Stomach (tissue), 19 donors: ENCODE measurements at places on chromosomes 3 and 15.

- no peak for DNase-seq
These were observed 238.6 kb downstream of the MEX3B start for GRCh38 chr15:81807186-81807585.

DNA sequence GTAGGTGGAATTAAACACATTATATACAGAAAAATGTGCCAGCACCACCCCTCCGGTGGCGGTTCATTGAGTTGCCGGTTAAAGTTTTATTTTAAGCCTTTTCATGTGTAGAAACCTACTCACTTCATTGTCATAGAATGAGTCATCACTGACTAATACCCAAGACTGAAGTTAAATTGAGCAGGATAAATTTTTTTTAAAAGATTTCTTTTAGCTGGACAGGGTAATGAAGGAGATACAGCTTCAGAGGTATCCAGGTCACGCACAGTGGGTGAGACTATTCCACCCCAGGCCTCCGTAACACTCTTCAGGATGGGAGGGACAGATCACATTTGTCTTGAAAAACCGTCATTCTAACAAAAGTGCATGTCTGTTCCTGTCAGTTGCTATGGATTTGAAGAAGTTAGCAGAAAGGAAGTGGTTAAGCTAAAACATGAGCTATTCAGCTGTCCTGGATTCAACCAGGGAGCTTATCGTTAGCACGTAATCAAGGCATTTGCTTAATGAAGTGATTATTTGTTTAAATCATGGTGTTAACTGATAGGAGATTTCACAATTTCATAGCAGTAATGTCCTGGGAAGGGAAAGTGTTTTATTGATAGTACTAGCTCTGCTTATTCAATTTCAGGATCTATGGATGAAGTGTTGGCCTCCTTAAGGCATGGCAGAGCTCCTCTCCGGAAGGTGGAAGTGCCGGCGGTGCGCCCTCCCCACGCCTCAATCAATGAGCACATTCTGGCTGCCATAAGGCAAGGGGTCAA, 23.4 kb downstream of the WHAMM start:
- no peak for DNase-seq

- DNase-seq, result no peak
These were observed 4.1 kb downstream of the RCN2 start for GRCh38 chr15:76935620-76936019.

- DNase-seq, result no peak
These were observed 79.0 kb upstream of the VGLL3 start for GRCh38 chr3:87069971-87070370.

DNA sequence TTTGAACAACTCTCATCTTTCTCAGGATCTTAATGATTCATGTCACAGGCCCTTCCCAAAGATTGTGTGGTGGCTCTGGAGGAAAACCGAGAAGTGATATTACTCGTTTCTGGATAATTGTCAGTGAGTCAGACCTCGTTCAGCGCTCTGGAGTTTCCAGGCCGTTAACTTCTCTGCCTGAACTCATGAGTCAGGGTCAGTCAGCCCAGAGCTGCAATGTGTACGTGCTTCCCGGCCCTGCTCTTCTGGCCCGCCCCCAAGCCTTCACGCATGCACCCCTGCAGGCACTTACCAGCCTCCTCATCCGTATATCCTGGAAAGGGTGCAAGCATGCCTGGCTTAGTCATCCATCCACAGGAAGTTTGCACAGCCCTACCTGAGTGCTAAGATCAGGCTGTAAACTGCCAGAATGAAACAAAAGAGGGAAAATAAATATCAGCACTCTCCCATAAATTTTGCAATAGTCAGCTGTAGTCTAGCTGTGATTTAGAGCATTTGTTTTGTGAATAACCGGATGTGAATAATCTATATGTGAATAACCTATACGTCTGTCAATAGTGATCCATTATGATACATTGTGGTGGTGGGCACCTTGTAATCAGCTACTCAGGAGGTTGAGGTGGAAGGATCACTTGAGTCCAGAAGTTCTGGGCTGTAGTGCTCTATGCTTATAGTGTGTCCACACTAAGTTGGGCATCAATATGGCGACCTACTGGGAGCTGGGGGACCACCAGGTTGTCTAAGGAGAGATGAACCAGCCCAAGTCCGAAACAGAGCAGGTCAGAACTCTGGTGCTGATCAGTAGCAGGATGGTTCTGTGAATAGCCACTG, 35.3 kb upstream of the SEMA4B start:
- peak; percentile 94 for DNase-seq

DNA sequence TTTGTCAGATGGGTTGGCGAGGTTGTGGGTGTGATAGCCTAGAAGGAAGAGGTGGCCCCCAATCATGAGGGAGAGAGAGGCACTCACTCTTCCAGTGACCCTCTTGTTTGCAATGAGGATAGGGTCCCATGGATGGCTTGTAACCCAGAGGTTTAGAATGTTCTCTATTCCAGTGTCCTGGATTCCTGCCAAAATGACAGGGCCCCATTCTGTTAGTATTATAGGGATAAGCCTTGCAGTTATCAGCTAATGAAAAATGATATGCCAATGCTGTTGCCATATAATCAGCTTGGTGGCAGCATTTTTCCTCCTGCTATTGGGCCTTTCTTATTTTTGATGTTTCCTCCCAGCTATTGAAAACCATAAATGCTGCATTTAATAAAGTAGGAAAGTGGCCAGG, 23.3 kb upstream of the SENP7 start:
- no peak for DNase-seq

DNA sequence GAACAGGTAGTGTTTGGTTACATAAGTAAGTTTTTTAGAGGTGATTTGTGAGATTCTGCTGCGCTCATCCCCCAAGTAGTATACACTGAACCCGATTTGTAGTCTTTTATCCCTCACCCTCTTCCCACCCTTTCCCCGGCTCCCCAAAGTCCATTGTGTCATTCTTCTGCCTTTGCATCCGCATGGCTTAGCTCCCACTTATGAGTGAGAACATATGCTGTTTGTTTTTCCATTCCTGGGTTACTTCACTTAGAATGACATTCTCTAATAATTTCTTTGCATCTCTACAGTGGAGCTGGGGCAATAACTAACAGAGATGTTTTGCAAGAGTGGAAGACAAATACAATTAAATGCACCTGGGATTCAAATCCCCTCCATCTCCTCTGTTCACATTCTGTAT, 93.2 kb downstream of the TP63 start:
- peak; percentile 43 for DNase-seq

GRCh38 chr3:195999896-196000295, 82.0 kb downstream of the TFRC start:
- DNase-seq, result no peak

DNA sequence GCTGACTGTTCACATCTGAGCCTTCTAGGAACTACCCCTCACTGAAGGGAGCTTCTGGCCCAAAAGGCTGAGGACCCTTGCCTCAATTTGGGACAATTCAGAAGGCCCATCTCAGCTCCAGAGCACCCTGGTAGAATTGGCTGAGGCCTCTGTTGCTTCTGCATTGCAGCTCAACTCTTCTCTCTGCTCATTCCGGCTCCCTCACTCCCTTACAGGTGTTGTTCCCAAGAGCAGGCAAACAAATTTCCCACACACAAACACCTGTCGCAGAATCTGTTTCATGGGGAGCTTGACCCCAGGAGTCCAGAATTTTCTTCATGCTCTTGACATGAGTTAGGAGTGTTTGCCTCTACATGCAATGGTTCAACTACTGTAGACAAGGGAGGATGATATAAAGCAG, 78.7 kb downstream of the CRYGS start:
- no peak for DNase-seq

GRCh38 chr15:70159713-70160009, 61.9 kb upstream of the TLE3 start:
- peak; percentile 45 for DNase-seq

DNA sequence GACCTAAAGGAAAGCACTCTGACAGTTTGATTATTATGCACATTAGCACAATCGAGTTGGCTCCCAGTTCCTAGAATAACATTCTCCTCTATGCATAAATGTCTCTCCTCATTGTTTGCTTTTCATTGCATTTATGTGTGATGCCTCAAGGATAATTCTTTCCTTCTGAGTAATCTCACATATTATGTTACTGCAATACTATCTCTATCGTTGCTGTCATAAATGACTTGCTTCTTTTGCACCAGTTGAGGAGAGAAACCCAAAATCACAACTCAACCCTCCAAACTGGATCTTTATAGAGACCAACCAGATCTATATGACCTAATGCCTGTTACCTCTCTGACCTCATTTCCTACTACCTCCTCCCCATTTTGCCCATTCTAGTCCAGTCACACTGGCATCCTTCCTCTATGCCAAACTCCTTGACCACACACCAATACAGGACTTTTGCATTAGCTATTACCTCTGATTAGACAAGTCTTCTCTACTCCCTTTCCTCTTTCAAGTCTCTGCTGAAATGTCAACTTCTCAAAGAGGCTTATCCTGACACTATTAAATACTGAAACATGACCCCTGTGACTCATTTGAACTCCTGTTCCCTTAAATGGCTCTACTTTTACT, 1026.0 kb downstream of the TUSC7 start:
- peak; percentile 6 for DNase-seq

- DNase-seq, result no peak
These were observed 32.1 kb upstream of the TRPM7 start for GRCh38 chr15:50718700-50719125.

DNA sequence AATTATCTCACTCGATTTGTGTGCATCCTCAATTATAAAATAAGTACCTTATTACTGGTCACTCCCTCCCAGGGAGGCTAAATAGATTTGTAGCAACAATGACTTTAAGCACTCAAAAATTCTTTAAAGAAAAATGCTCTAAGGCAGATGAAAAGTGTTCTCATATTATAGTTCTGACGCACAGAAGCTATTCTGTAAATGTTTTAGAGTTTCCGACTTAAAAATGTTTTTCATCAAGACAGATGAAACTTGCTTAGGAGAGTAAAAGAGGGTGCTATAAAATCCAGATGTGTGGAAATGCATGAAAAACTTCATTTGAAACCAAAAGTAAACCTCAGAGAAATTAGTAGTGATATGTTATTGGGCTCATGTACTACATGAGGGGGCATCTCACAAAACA, 398.4 kb upstream of the KCNMB2 start:
- no peak for DNase-seq

DNA sequence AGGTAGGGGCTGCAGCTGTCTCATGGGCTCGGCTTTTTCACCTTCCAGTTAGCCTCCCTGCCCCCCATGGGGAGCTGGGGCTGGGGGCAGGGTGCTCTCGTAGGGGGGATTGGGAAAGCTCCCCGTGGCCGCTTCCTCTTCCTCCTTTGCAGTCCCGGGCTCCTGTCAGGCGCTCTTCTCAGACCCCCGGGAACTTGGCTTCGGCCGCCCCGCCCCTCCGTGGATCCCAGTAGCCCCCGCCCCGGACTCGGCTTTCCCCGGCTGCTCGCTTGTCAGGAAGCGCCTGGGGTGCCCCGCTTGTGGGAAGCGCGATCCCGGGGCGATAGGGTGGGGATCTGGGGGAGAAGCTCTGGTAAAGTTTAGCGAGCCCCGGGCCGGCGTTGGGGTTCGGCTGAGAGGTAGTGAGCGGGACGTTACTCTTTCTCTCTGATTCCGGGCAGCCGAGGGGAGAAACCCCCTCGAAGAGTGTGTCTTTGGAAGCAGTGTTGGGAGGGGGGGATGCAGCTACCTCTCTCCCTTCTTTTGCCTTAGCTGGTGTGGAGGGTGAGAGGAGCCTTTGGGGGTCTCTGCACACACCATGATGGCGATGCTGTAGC, 611 bp downstream of the PIAS1 start:
- peak; percentile 49 for DNase-seq

- no peak for DNase-seq
These were observed 2.1 kb downstream of the FYCO1 start for GRCh38 chr3:45993421-45994027.

DNA sequence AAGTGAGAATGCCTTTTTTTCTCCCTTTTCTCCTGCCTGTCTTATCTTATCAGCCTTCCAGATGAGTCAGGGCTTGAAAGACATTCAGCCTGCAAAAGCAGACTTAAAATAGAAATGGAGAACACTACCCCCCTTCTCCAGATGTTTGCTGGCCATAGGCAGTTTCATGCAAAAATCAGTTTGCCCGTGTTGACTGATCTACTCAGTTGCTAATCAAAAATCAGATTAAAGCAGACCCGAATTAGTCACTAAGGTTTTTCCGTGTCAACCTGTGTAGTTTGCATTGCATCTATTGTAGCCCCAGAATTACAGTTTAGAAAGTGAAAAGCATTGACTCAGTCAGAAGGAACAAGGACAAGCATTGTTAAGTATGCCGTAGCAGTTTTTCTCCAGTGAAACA, 56.2 kb downstream of the IL5RA start:
- no peak for DNase-seq
